ENCODE measurements at places on chromosomes 7 and 10. TPM values are rescaled to one million over a fixed set of nuclear protein-coding genes. Genes with fewer than 3 reads are reported as not detected.

Gene RSPH10B
- 0.62 TPM for total RNA-seq

Gene MAP3K8
- 1.2 TPM for total RNA-seq

Gene PCDH15
- not detected for total RNA-seq

Gene TMEM176B
- not detected for total RNA-seq

Gene ASAH2
- 4.1 TPM for total RNA-seq

Gene ACSM6
- total RNA-seq: not detected

Gene ASB10
- not detected for total RNA-seq

Gene ASNS
- 177 TPM for total RNA-seq

Gene SFRP5
- total RNA-seq: not detected

Gene ERVW-1
- total RNA-seq: not detected

Gene MSMB
- not detected for total RNA-seq

Gene CRTAC1
- total RNA-seq: not detected

Gene IRF5
- total RNA-seq: 9.1 TPM

Gene CNTNAP2
- total RNA-seq: 0.53 TPM

Gene DNAJC9
- total RNA-seq: 24.2 TPM

Gene VGF
- 0.08 TPM for total RNA-seq

Gene MKX
- not detected for total RNA-seq

Gene CYP2E1
- total RNA-seq: not detected

Gene STEAP1B
- total RNA-seq: 12.1 TPM

Gene CPED1
- 0.23 TPM for total RNA-seq

Gene GRID2IP
- total RNA-seq: 0.16 TPM

Gene ASIC3
- total RNA-seq: 1.8 TPM

Gene LRRN3
- total RNA-seq: 0.16 TPM

Gene GSTO1
- total RNA-seq: 358 TPM

Gene RBM33
- 12.3 TPM for total RNA-seq

Gene FAM13C
- total RNA-seq: 0.08 TPM

Gene ZNF365
- 1.5 TPM for total RNA-seq

Gene NOC3L
- total RNA-seq: 14.7 TPM

Gene SLC16A12
- not detected for total RNA-seq

Gene DPP6
- total RNA-seq: not detected

Gene ST8SIA6
- total RNA-seq: not detected

Gene CCL26
- total RNA-seq: not detected

Gene FRMD4A
- total RNA-seq: 10.6 TPM

Gene PAPOLB
- total RNA-seq: not detected

Gene PDCD4
- total RNA-seq: 48.3 TPM

Gene GPR85
- total RNA-seq: 0.34 TPM

Gene SUMF2
- total RNA-seq: 149 TPM
